ENCODE measurements at places on chromosomes 1 and 21.

GRCh38 chr1:10649517-10650201, 146.8 kb downstream of the CASZ1 start:
- no peak for DNase-seq

DNA sequence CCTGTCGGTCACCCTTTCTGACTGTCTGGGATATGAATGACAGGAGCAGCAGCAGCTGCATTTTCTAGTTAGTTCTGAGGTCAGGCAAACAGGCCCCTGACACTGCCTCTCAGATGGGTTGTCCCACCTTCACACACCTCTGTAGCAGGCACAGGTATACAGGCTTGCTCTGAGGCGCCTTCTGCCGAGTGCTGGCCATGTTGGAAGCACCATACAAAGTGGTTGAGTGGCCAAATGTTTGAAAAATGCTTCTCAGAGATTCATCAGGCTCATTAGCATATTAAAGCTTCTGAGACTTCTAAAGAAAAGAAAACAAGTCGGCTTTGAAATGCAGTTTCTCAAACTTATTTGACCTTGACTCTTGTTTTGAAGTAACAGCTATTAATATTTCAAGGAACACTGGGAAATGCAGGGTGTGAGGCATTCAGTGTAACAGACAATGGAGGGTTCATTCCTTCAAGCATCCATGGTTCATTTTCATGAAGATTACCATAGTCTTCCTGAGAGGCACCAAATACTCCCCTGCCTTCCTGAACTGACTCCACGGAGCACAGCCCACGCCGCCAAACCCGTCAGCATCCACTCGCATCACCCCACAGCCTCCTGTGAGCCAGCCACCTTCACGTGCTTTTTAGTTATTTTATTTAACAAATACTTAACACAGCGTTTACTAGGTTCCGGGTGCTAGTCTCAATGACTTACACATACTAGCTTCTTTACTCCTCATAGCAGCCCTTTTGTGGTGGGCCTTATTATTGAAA, 81.8 kb downstream of the KCNN3 start:
- no peak for DNase-seq

DNA sequence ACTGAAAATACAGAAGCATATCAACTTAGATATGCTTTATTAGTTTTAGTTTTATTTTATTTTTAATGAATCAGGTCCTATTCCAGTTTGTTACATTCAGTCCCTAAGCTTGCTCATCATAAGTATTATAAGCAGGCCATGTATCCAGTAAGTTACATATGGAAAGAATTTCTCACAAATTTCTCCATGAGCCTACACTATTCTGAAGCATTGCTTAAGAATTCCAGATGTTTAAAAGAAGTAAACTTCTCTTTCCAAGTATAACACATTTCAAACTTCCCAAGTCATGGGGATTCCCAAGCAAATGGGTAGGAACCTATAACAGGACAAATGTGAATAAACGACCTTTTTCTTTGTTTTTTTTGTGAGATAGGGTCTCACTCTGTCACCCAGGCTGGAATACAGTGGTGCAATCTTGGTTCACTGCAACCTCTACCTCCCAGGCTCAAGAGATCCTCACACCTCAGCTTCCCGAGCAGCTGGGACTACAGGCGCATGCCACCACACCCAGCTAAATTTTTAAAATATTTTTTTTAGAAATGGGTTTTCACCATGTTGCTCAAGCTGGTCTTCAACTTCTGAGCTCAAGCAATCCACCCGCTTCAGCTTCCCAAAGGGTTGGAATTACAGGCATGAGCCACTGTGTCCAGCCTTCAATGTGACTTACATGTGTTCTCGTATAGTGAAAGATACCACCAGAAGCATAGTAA, 39.0 kb downstream of the ST7L start:
- DNase-seq, result no peak

DNA sequence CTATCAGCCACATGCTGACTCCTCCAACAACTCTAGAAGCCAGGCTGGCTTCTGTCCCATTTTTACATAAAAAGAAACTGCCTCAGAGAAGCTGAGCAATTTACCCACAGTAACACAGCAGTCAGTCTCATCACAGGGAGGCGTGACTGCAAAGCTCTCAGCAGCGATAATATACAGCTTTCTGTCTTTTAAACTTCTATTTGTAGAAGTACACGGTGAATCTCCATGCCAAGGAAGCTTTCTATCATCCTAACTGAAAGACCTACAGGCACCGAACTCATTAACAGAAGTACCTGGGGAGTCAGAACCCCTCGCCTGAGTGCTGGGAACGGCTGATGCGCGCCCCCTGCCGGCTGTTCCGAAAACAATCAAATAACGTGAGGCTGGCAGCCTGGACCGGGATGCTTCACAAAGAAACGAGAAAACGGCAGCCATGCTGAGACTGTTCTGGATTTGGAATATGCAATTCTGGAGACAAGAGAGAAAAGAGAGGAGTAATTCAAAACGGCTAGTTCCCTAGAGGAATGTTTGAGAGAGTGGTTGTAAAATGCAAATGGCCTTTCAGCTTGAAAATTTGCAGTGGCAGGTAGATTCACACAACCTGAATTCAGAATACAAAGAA, 43.5 kb upstream of the RAB4A start:
- DNase-seq, result peak; percentile 93

DNA sequence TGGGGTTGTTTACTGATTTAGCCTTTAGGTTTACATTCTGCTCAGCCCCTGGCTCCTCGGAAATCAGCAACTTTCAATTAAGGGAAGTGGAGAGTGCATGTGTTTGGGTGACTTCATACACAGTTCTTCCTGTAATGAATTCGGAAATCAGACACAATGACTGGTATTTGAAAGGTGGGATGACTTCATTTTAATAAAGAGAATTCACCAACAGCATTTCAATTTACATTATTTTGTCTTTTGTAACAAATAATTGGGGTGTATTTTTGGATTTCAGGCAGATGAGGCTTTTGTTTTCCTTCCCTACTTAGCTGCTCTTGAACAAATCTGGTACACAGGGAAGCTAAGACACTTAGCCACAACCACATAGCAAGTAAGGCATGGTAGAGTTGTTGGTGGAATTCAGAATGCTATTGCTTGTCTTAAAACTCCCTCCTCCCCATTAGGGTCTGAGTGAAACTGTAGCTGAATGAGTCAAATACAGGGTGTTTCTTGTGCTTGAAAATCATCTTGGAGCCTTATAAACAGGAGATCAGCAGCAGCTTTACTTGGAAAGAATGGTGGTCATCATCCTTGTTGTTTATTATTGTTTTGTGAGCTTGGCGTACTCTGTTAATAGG, 917 bp downstream of the STX12 start:
- DNase-seq, result no peak

GRCh38 chr1:42783092-42783491, 1.7 kb upstream of the TMEM269 start:
- DNase-seq, result no peak

- DNase-seq, result peak; percentile 84
Observed at GRCh38 chr1:93638981-93639380, 42.7 kb downstream of the BCAR3 start.

DNA sequence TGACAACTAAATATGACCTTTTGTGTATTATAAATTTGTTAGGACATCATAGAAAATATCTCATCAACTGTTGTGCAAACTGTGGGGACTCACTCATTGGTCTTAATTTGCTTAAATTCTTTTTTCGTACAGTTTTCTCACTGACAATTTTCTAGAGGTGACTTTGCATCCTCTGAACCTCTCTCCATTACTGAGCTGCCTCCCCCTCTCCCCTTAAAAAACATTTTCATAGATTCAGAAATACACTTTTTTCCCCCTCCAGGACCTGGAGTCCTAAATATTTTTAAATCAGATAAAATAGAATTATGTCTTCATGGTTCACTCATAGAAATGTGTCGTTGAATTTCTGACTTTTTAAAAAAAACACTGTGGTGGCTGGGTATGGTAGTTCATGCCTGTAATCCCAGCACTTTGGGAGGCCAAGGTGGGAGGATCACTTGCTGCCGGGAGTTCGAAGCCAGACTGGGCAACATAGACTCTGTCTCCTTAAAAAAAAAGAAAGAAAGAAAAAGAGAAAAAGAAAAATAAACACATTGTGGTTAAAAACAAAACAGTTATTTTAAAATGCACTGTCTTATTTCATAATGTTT, 1.5 kb downstream of the CNST start:
- DNase-seq, result no peak

GRCh38 chr1:58304346-58304975, 242.1 kb downstream of the OMA1 start:
- no peak for DNase-seq

DNA sequence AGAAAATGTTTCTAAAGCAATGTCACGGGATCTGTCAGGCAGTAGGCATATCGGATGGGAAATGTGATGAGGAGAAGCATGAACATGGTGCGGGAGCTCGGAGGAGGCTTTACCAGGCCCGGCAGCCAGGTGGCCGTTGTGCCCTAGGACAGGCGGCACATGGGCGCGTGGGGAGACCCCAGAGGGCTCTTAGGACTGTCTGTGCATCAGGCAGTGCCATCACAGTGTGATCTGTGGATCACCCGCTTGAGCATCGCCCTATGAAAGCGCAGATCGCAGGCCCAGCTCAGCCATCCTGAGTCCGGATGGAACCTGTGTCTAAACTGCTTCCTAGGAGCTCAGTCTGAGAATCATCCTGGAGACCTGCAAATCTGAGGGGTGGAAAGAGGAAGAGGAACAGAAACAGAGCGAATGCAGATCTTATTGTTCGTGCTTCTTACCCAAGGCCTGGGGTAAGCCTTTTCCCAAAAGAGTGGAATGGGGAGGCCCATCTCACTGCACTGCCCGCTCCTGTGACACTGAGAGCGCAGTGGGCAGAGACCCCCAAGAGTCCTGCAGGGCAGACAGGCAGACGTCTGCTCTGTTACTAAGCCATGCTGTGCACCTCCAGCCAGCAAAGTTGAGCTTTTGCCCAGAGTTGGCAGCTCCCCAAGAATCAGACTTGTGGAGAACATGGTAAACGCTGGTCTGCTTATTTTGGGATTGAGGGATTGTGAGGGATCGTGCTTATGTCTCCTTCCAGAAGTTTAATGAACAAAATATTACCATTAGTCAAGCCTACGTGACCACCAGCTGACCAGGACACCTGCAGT, 251.0 kb downstream of the RHOU start:
- DNase-seq, result peak; percentile 49

GRCh38 chr1:204211046-204211445, 2.7 kb downstream of the GOLT1A start:
- no peak for DNase-seq

GRCh38 chr1:241677201-241677600, 25.1 kb downstream of the WDR64 start:
- DNase-seq, result no peak

- no peak for DNase-seq
Observed at GRCh38 chr21:40719615-40720014, 127.3 kb downstream of the DSCAM start.

GRCh38 chr1:29990304-29990703, 733.1 kb downstream of the MATN1 start:
- peak; percentile 45 for DNase-seq

DNA sequence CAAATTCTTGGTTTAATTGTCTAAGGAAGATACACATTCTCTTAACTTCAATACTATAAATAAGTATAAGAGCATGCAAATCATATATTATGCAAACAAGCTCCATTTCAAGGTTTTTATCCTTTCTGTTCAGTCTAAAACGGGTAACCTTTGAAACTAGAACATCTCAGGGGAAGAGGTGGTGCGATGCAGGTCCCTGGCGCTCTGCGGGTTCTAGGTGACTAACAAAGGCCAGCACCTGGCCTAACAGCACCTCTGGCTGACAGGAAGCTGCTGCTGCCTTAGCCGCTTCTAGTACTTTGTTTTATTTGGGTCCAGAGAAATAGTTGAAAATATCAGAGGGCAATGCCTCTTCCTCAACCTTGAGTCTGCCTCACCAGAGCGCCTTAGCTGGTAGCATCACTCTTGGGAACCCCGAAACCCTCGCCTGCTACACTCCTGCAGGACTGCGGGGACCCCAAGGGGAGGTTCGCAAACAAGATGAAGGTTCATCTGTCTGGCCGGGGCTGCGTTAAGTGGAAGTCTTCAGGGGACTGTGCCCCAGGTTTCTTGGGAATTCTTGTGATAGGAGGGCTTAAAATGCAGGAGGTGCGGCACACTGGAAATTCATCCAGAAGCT, 45.5 kb downstream of the PRDM15 start:
- no peak for DNase-seq

DNA sequence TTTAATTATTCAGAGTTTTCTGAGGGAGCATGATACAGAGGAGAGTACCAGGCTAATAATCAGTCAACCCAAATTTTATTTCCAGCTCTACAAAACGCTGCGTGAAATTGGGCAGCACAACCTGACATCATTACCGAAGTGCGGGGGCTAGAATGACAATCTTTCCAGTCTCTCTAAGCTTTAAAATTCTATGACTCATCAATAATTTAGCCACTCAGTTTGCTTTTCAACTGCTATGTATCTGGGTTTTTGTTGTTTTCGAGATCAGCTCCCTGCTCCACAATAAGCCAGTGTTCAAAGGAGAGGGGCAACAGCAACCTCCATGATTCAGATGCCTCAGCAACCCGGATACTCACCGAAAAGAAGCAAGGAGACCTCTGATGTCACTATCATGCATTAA, 13.9 kb downstream of the SORT1 start:
- no peak for DNase-seq

GRCh38 chr21:36478941-36479340, 981 bp downstream of the CLDN14 start:
- DNase-seq, result no peak

DNA sequence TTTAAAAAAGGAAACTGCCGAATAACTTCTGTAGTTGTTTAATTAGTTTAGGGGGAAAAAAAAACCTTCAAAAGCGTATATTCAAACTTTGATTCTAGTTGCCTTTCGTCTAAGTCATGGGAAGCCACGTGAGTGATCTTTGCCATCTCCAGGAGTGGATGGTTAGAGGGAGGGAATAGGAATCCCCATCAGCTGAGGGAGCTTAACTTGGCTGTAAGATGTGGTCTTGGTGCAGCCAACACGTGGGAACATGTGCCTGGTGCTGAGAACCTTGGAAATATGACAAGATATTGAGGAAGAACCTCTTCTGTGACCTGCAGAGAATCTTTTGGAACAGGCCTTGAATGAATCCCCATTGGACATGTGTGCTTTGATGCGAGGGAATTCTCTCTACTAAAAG, 1.7 kb downstream of the BACE2 start:
- DNase-seq, result peak; percentile 31

DNA sequence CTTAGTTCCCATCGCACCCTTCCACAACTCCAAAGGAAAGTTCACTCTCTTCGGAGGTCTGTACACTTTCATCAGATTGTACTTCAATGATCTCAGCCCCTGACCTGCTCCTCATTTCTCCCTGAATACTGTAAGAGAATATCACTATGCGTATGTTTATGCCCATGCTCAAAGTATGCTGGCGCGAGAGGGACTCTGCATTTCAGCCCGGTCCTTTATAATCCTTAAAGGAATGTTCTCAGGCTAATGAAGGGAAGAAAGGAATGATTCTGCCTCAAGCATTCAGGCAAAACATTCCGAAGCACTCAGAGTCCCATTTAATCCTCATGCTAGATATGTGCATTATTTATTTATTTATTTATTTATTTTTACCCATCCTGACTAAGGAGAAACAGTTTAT, 76.8 kb downstream of the PLD5 start:
- peak; percentile 54 for DNase-seq

DNA sequence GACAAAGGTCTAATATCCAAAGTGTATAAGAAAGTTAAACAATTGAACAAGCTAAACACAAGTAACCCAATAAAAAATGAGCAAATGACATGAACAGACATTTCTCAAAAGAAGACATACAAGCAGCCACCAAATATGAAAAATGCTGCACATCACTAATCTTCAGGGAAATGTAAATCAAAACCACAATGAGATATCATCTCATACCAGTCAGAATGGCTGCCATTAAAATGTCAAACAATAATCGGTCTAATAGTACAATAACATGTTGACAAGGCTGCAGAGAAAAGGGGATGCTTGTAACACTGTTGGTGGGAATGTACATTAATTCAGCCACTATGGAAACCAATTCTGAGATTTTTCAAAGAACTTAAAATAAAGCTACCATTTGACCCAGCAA, 264.1 kb downstream of the AKT3 start:
- DNase-seq, result no peak
